ENCODE measurements at places on chromosomes 3 and 15.

GRCh38 chr15:64096668-64097384 is 1.0 kb downstream of the SNX1 start:
- no peak for DNase-seq

DNA sequence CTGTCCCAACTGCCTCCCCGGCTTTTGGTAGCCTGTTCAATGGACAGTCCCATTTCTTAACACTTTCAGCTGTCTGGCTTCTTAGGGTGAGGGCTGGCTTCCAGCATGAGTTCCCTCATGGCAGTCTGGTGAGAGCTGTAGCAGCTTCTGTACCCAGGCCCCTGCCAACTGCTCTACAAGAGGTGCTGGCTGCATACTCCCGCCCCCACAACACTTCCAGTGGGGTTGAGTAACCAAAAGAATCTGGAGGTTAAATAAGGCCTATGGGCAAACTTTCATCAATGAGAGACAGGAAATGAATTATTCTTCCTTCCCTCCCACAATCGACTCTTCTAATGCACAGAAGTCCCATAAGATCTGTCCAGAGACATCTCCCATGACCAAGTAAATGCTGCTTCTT is 145.0 kb downstream of the NEK10 start:
- no peak for DNase-seq

DNA sequence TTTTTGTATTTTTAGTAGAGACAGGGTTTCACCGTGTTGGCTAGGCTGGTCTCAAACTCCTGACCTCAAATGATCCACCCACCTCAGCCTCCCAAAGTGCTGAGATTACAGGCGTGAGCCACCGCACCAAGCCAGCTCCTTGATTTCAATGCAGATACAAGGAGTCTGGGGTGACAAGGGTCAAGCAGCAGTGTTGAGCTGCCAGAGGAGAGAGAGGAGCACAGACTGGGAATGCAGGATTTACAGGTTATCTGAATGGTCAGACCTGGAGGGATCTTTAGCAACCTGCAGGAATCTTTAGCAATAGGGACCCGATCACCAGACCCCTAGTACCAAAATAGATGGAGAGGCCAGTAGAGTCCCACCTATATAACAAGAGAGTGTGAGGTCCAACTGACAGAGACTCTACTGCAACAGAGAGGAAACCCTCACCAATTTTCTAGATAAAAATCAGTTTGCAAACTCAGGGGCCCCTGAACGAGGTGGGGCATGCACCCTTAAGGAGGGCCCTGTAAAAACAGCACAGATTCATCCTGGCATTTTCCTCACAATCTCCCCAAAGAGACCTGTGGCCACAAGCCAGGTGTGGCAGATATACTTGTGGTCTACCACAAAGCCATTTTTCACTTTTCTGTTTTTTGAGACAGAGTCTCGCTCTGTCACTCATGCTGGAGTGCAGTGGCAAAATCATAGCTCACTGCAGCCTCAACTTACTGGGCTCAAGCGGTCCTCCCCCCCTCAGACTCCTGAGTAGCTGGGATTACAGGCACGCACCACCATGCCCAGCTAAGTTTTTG is 10.7 kb upstream of the SHISA5 start:
- no peak for DNase-seq

DNA sequence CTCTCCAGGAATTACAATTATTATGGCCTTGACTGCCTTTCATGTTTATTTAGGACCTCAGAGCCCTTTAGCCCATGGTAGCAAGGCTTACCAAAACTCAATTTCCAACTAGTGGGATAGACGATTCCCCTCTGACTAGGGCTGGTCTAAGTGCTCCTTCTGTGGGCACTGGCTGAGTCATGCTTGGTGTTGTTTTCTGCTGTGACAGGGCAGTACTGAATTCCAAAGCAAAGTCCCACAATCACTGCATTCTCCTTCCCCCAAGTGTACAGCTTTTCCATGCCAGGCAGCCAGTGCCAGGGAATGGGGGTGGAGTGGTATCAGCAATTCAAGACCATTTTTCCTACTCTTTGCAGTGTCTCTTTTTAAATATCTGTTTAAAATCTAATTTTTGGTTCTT is 509.0 kb upstream of the NECTIN3 start:
- no peak for DNase-seq

- no peak for DNase-seq
Measured at GRCh38 chr3:136802481-136802996, 16.4 kb upstream of the SLC35G2 start.

GRCh38 chr15:68593828-68594532 is 15.2 kb downstream of the CORO2B start:
- peak; percentile 8 for DNase-seq

GRCh38 chr3:101690972-101691371 is 4.5 kb upstream of the RPL24 start:
- peak; percentile 52 for DNase-seq

GRCh38 chr3:173440514-173440913 is 43.0 kb downstream of the NLGN1 start:
- no peak for DNase-seq

GRCh38 chr3:107806021-107806420 is 283.3 kb downstream of the BBX start:
- no peak for DNase-seq

DNA sequence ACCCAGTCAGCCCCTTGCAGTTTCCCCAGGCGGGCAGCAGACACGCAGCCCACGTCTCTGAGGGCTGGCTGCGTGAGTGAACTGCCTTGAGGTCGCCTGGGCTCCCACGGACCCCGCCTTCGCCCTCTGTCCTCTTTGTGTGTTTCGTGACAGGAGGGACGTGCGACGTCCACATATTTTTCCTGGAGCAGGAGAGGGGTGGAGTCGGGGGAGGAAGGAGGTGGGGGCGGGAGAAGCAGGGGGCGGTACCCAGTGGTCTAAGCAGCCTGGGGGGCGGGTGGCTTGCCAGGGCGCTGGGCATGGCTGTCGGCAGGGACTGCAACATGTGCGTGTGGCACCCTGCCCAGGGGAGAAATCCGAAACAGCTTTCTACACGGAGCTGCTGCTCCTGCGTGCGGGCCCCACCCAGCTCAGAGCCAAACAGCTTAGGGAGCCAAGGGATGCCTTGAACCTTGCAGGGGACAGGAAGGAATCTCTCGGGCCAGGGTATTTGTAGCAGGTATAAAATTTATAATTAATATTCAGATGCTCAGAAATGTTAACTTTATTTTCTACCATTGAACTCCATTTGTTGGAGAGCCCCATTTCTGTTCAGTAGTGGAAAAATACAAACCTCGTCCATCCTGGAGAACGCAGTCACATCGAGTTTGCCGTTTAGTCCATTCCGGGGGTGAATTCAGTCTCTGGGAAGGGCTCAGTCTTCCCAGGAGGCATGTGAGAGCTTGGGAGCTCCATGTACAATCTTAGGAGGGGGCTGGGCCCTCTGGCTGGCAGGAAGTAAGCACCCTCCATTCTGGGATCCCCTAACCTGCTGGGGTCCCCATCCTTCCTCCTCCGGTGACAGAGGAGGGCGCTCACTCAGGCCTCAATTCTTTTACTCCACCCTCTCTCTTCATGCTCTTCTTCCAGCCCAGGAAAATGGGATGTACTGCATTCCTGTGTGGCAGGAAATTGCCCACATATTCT is 79.1 kb upstream of the MEF2A start:
- DNase-seq, result peak; percentile 43

GRCh38 chr3:139112230-139112558 is 67.5 kb upstream of the PRR23C start:
- DNase-seq, result no peak

DNA sequence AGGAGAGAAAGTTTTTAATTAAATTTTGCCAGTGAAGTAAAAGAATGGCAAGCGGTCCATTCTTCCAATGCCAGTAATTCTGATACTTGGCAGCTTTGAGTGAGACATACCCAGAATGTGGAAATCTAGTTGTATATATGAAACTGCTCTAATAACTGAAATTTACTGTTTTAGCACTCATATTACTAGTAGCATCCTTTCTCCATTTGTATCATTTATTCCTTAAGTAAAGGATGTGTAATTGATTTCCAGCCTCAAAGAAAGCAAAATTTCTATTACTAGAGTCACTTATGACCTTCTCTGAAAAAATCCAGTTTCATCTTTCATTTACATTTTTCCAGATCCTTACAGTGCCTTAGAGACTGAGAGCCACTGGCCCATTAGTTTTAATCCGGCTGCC is 65.1 kb downstream of the PBRM1 start:
- no peak for DNase-seq

DNA sequence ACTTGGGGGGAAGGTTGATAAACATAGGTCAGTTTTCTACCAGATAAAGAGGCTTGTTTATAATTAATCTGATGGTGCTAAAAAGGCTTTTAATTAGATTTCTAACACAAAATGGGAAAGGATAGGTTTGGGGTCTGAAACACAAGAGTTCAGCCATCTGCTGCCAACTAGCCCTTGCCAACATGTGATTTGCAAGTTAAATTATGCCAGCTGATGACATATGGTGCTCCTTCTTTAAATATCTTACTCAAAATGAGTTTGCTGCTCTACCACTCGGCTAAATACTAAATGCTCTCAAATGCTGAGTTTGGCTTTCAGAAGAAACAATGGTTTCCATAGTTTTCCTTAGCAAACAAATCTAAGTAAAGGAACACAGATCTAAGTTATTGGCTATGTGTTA is 557.8 kb upstream of the CCDC54 start:
- DNase-seq, result no peak

DNA sequence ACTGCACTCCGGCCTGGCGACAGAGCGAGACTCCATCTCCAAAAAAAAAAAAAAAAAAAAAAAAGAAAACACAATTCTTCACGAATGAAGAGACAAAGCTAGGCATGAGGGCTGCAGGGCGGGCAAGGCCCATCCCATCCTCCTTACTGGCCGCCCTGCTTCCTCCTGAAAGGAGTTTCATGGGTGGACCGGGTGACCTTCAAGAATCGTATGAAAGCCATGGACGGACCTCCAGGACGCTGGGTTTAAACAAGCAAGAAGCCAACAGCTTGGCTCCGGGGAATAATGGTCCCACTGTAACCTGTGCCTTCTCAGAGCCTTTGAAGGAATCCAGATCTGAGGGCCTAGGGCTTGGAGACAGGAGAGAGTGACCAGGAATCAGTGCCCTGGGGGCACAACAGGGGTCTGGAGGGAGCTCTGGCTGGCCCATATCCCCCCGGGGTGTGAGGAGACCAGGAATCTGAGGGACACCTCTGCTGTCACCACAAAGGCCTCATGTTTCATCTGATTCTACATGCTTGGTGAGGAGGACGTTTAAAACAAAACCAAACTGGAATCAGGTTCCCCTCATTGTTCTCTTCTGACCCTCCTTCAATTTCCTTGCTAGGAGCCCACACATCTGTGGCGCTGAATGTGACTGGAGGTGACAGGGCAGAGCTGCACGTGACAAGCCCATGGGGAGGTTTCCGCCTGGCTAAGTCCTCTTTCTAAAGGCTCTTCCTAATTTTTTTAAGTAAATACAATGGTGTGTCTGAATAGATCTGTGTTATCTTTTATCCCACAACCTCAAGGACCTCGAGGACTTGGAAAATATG is 46.1 kb downstream of the WHAMM start:
- DNase-seq, result peak; percentile 35

GRCh38 chr3:123837858-123838257 is 46.3 kb downstream of the MYLK start:
- no peak for DNase-seq

DNA sequence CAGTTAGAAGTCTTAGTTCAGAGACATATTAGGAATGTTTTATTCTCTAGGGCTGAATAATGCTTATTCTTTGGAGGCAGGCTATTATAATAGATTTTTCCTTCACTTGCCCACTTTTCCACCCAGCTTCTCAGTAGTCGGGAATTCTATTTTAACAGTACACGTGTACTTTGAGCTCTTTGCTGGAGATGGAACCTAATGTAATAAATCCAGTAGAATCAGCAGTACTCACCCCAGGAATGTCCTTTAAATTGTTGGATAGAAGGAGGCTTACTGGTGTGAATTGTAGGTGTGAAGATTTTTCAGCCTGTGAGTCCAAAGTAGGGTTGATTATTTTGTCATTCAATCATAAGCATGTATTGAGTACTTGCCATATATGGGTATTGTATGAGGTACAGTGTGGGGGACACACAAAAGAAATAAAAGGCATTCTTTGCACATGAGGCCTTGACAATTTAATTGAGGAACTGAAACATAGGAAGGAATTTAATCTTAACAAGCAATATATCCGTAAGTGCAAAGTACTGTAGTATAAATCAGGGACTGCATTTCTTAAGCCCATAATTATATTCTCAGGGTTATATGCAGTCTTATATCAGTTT is 29.5 kb upstream of the MGA start:
- peak; percentile 37 for DNase-seq

All from suppressor macrophage treated with lipopolysaccharide for 4 hours (primary cell).